Hematopoietic multipotent progenitor cell treated with erythropoietin and hydrocortisone succinate and interleukin-3 and kit ligand, for 6 days (in vitro differentiated cells): ENCODE measurements at places on chromosomes 16 and 17.

DNA sequence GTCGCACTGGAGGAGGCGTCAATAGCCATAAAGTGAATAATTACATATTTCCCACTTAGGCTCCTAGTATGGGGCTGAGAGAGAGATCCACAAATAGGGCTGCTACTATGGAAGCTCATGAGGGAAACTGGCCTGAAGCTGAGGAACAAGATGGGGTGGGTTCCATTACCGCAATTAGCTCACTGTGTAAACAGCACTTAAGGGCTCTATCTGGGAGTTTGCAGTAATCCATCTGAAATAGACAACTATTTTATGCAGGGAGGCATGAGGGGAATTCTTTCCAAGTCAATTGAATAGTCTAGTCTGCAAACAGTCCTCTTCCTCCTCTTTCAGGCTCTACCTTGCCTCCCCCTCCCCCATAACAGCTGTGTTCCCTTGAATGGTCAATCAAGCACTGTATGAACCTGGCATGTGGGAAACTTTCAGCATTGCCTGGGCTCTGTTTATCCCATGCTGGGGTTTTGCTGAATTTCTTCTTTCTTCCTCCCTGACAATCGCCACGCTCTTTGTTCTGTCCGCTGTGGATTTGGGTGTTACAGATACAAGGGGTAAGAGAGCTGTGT is 56.1 kb upstream of the MAF start:
- no peak for DNase-seq

GRCh38 chr17:59753522-59754467 is 46.3 kb downstream of the VMP1 start:
- peak; percentile 95 for DNase-seq

GRCh38 chr16:88116121-88116520 is 164.9 kb downstream of the BANP start:
- DNase-seq = no peak

GRCh38 chr17:58400826-58401225 is 16.5 kb downstream of the RNF43 start:
- DNase-seq = no peak

DNA sequence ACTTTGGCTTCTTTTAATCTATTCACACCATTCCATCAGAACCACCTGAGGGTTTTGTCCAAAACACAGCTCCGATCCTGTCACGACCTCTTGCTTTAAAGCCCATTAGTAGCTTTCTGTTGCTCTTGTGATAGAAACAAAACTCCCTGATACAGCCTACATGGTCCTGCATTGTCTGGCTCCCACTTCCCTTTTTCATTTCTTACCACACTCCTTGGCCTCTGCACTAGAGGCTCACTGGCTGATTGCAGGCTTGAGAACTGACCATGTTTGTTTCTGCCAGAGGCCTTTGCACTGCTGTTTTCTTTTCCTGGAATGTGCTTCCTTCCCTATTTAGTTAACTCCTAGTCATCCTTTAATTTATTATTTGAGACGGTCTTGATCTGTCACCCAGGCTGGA is 23.7 kb downstream of the IST1 start:
- DNase-seq = peak; percentile 41

DNA sequence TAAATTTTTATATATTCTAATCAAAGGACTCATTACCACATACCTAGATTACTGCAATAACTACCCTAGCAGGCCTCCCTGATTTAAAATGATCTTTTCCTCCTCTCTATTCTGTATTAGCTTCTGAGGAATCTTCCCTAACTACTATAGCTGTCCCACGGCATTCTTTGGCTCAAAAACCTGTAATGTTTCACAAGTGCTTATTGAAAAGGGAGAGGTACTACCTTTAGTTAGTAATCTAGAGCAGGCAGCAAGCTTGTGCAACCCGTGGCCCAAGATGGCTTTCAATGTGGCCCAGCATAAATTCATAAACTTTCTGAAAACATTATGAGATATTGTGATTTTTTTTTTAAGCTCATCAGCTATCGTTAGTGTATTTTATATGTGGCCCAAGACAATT is 71.0 kb upstream of the CORO6 start:
- no peak for DNase-seq

GRCh38 chr17:63698381-63698885 is 1.5 kb downstream of the LIMD2 start:
- DNase-seq = peak; percentile 57

GRCh38 chr17:3959295-3959899 is 4.8 kb downstream of the ATP2A3 start:
- DNase-seq = no peak

- no peak for DNase-seq
These were observed 224.7 kb upstream of the IRX3 start for GRCh38 chr16:54511222-54511731.

GRCh38 chr16:80092681-80093080 is 448.1 kb upstream of the DYNLRB2 start:
- no peak for DNase-seq

DNA sequence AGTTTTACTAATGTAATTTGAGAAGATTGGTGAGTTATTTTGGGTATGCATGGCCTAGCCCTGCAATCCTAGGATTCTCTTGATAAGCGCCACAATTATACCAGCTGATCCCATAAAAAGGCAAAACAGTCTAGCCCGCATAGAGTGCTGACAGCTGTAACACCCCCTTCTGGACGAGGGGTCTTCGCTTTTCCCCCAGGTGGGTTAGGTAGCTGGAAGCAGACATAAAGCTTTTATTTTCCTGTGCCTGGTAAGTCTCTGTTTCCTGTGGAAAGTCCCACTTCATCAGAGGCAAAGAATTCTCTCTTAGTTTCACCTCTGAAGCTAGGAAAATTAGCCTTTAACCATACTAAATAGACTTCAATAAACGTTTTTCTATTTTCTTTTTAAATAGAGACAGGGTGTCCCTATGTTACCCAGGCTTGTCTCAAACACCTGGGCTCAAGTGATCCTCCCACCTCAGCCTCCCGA is 108.3 kb downstream of the YPEL2 start:
- no peak for DNase-seq

GRCh38 chr16:49556606-49557446 is 183.2 kb downstream of the C16orf78 start:
- peak; percentile 24 for DNase-seq

DNA sequence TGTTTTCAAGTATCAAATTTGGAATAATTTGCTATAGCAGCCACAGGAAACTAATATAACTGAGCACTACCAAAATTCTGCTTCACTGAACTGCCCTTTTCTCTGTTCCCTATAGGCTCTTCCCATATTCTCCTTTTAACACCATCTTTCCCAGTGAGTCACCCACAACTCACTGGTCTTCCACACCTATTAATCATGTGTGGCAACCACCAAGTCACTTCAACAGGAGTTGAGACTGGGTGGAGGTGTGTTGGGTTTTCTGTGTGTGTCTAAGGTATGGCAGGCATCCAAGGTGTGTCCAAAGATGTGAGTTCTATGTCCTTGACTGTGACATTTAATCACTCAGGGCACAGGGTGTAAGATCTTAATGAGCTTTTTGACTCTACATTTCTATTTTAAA is 610.0 kb upstream of the CDH11 start:
- DNase-seq = no peak

- no peak for DNase-seq
These were observed 36.8 kb downstream of the HS3ST3B1 start for GRCh38 chr17:14337596-14338079.

DNA sequence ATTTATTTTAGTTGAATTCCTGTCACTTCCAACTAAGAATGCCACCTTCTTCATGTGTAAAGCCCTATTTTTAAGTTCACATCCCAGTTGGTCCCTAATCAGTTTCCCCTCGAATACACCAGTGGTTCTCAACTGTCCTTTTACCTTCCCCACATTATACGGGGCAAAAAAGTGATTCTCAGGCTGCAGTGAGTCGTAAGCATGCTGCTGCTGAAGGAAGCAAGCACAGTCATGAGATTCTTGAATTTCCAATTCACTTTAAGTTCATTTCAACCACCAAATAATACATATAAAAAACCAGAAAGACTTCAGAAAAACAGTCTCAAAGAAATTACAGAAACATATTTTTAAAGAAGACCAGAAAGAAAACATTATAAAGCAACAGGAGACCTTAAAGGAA is 47.9 kb downstream of the UBE2G1 start:
- no peak for DNase-seq

- peak; percentile 36 for DNase-seq
These were observed 50.7 kb downstream of the AATF start for GRCh38 chr17:36999471-36999870.

DNA sequence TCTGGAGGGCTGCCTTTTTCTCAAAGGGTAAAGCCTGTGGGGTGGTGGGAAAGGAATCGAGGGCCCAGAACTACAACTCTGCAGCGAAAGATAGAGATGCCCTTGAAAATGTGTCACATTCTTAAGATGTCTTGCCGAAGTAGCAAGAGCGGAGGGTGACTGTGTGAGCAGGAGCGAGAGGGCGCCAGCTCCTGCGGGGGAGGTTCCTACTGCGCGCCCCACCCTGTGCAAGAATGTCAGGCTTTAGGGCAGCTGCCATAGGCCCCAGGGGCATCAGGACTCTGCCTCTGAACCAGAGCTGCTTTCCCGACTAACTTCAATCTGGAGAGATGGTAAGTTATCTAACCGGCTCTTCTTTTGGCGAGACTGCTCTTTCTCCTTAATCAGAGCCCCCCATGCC is 11.8 kb upstream of the ITGAE start:
- DNase-seq = no peak

DNA sequence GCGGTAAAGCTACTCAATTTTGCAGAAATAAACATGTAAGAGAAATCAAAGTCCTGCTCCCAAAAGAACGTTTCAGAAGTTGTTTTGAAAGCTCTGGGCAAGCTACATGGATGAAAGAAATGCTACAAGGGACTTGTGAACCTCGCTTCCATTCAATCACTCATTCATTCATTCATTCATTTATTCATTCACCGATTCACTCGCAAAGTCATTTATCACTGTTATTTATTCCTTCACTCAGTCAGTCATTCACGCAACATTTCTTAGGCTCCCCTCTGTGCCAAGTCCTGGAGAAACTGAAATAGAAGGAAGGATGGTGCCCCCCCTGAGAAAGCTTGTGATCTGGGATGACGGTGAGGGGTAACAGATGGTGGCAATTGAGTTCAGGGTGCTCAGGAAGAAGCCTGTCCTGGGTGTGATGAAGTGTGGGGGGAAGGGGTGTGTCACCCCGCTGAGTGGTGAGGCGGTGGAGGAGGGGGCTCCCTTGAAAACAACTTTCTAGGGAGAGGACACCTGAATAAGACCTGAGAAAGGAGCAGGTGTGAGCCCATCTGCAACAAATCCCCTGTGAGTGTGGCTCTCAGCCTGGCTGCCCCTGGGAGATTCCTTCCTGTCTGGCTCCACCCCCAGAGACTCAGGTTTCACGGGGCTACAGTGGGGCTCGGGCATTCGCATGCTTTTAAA is 36.3 kb upstream of the PRSS54 start:
- DNase-seq = no peak

GRCh38 chr17:20263595-20263994 is 203.7 kb downstream of the LGALS9B start:
- no peak for DNase-seq

GRCh38 chr16:69108064-69108904 is 2.8 kb downstream of the HAS3 start:
- DNase-seq = no peak

GRCh38 chr16:56763291-56763916 is 33.5 kb downstream of the NUP93 start:
- DNase-seq = peak; percentile 53

GRCh38 chr16:67773099-67773498 is 33.3 kb downstream of the RANBP10 start:
- DNase-seq = peak; percentile 61

GRCh38 chr16:3695610-3696369 is 21.5 kb downstream of the TRAP1 start:
- DNase-seq = no peak
